ENCODE measurements at places on chromosomes 2 and 18.

DNA sequence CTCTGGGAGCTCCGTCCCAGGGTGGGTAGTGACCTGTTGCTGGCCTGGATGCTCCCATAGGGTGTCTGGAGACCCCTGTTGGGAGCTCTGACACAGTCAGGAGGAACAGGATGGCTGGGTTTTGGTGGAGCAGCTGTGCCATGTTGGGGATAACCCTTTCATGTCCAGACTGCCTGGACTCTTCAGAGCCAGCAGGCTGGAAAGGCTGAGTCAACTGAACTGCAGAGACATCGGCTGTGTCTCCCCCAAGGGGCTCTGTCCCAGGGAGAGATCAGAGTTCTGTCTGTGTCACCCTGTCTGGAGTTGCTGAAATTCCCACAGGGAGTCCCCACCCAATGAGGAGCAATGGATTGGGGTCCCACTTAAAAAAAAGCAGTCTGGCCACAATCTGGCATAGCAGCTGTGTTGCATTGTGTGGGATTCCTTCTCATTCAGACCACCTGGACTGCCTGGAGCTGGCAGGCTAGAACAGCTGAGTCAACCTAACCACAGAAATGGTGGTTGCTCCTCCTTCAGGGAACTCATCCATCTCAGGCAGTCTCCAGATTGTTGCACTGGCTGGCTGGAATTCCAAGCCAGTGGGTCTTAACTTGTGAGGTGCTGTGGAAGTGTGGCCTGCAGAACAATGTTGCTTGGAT, 37.2 kb downstream of the AGPS start:
- DNase-seq, result peak; percentile 35

GRCh38 chr18:35822413-35822812, 150.1 kb upstream of the RMP24 start:
- DNase-seq, result no peak

- DNase-seq, result no peak
Measured at GRCh38 chr2:199085261-199085660, 372.5 kb downstream of the SATB2 start.

GRCh38 chr18:715626-716025, 3.2 kb upstream of the ENOSF1 start:
- no peak for DNase-seq

- DNase-seq, result no peak
Measured at GRCh38 chr2:64021578-64021977, 2.4 kb upstream of the VPS54 start.

- DNase-seq, result peak; percentile 60
Measured at GRCh38 chr2:151063271-151063670, 198.4 kb downstream of the RBM43 start.

GRCh38 chr2:239166201-239166834, 234.5 kb downstream of the HDAC4 start:
- DNase-seq, result no peak

DNA sequence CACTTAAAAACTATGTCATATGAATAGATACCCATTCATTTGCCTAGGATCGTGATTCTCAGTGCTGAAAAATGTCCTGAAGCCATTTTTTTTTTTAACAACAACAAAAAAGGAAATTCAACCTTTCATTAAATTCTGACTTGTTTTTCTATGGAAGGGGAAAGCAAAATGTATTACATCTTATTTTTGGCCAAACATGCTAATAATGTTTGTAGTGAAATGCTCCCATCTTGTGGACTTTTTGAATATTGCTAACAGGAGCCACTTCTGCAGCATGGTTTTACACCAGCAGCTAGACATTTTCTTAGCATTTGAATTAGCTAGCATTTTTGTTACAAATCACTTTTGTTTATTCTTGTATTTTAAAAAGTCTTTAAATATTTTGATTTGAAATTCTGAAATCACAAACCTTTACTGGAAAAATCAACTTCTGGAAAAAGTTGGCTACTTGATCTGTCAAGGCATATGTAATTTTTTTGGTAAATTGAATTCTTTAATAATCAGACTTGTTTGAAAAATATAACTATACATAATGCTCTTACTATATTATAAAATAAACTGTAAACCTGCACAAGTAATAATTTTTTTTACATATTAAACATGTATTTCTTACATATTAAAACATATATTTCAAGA, 75.8 kb downstream of the KIDINS220 start:
- DNase-seq, result peak; percentile 38

DNA sequence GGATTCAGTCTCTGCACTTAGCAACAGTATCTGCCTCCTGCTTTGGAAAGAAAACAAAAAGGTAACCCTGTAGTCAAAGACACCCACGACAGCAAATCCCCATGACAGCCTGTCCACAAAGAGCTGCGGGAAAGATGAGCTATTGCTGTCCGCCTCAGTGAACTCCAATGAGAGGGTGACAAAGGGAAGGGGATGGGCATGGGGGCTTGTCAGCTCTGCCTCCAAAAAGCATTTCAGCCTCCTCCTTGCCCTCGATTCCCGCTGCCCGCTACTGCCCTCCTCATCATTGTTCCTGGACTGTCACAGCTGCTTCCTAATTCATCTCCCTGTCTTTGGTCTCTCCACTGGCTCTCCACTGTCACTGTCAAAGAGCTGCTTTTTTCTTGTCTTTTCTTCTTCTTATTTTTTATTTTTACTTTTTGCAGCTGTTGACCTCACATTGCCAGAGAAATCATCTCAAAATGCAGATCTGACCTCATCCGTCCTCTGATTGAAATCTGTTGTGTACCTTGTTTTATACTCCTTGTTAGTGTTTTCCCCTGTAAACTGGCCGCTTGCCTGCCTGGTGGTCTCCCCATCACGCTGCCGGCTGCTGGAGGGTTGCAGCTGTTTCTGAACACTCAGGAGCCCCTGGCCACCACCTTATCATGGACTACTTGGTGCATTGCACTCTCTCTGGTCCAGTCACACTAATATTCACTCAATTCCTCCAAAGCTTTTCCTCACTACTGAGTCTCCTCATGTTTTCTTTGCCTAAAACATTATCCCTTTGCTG, 7.9 kb upstream of the E2F6 start:
- no peak for DNase-seq

DNA sequence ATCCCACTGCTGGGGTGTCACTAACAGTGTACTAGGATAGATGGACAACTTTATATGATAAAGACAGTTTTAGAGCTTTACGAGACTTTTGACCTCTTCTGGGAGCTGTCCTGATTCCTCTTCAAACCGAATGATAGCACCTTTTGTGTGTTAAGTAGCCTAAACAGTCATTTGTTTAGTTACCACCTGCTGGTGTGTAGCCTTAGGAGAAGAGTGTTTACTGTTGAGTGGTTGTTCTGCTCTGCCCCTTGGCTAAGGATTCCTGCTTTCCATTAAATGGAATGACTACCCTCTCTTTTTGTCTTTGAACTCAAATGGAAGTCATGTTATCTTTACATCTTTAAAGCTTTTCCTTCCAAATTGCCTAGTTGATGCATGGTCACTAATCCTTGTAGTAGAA, 28.0 kb upstream of the MGAT5 start:
- no peak for DNase-seq

DNA sequence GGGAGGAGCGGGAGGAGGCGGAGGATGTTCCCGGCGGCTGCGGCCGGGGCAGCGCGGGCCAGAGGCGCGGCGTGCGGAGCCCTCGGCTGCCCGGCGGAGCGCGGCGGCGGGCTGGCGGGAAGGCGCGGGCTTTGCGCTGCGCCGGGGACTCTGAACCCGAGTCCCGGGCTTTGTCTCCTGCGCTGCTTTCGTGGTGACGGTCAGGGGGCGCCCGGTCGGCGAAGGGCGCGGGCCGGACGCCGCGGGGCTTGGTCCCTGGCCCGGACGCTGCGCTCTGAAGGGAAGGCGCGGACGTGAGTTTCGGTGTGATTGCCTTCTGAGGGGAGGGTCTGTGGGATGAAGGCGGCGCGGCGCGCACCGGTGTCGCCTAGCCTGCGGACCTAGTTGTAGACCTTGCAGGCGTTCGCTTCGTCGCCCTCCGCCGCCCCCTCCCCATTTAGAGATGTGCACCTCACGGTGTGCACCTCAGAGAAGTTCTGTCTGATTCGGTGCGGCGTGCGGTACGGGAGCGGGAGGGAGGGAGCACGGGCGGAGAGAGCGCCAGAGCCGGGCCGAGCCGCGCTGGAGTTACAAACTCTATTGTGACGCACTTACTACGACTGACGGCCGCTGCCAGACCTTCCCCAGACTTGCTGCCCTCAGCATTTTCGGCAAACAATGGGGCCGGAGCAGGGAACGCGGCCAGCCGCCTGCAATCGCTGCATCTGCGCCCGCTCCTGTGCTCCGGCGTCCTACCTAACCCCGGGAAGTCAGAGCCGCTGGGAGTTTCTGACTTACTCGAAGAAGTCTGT, 2.1 kb downstream of the BCL2L11 start:
- DNase-seq, result peak; percentile 48
